T-helper 2 cell (primary cell): ENCODE measurements at places on chromosomes 16 and 17.
A peak's percentile ranks its signal among the peaks of the same experiment; 100 is the strongest.

GRCh38 chr17:29622337-29623282, at the start of gene CORO6:
Gene CORO6 (minus strand): TSS chr17:29622912. CDS start chr17:29621421, 1,491 bp downstream.
- peak; percentile 47 for DNase-seq

DNA sequence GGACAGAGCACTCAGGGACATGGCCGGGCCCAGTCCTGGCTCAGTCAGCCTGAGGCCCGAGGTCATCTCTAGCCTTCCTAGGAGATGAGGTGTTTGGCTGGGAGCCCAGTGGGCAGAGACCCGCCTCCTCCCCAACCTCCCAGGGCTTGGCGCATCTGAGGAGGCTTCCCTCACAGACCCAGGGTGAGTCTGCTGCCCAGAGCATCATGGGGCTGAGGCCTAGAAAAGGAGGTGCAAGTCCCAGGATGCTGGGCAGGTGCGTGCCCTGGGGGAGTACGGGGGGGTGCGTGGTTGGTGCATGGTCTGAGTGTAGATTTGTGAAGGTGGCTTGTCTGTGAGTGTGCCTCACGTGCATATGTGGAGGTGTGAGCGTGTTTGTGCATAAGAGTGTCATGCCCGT, 4.7 kb downstream of the PDE6G start:
- DNase-seq, result no peak

GRCh38 chr16:82888591-82889001, 261.8 kb downstream of the CDH13 start:
- no peak for DNase-seq

- no peak for DNase-seq
These were observed 36.8 kb upstream of the BCAR1 start for GRCh38 chr16:75288181-75288580.

DNA sequence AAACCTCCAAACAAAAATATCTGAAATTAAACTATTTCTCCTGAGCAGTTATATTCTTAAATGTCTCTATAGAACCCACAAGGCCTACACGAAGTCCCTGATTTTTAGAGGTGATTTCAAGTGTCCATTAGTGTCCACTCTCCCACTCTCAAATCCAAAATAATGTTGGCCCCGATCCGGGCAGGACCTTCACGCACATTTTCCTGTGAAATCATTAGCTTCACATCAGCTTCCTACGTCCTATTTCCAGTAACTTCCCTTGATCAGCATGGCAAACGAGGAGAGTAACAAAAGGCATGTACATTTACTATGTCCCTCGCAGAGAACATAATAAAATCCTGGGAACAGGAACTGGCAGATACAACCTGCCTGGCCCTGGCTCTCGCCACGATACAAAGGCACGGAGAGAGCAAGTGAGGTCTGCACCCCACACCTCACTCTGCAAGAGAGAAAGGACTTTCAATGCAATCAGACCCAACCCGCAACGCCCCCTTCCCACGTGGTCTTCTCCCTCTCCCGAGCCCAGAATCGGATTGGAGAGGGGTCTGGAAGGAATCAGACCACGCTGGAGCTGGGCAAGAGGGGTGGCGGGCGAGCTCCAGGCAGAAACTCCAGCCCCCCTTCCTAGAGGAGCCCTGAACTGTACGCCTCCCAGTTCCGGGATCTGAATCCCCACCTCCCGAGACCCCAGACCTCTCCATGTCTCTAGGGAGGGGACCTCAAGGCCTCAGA, 17.5 kb upstream of the C17orf78 start:
- no peak for DNase-seq

DNA sequence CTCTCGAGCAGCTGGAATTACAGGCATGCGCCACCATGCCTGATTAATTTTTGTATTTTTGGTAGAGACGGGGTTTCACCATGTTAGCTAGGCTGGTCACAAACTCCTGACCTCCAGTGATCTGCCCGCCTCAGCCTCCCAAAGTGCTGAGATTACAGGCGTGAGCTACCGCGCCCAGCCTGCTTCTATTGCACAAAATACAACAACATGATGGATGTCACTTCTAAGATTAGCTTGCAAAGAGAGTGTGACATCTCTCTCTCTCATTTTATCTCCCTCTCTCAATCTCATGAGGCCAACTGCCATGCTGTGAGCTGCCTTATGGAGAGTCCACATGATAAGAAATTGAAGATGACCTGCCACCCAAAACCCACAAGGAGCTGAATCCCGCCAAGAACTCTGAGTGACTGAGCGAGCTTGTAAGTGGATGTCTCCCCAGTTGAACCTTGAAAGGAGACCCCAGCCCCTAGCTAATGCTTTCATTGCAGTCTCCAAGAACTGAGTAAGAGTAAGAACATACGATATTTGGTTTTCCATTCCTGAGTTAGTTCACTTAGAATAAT, 458.5 kb downstream of the RBFOX1 start:
- DNase-seq, result no peak

GRCh38 chr16:56278196-56278855, 87.0 kb downstream of the GNAO1 start:
- no peak for DNase-seq

DNA sequence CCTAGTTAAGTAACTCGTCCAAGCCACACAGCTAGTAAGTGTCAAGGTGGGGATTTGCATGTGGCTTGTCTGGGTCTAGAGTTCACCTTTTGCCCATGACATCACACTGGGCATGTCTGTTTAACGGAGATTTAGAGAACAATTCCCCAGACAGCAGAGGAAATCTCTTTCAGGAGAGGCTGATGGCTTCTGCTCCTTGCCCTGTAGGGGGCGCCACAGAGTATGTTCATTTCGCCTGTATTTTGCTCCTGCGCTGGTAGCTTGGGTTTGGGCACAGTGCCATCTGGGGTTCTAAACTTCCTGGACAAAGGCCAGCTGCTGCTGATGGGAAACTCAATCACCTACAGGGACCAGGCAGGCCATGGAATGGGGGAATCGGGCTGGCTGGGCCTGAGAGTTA, 20.4 kb downstream of the OTOA start:
- DNase-seq, result peak; percentile 12

DNA sequence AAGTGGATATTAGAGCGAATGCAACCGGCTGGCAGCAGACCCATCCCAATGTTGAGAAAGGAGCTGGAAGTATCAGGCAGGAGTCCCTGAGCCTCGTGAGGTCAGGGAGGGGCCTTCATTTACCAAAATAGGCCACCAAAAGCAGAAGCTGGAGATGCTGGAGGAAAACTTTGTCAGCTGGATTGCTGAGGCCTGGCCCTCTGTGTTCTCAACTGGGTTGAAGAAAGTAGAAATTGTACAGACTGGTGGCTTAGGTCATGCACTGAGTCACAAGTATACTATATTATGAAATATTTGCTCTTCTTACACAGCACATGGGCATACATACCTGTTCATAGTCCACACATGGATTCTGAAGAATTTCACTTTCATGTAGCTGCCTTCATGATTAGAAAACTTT, 23.2 kb upstream of the TEKT3 start:
- DNase-seq, result no peak

- DNase-seq, result no peak
These were observed 269.0 kb downstream of the ABCC12 start for GRCh38 chr16:47886631-47887415.

DNA sequence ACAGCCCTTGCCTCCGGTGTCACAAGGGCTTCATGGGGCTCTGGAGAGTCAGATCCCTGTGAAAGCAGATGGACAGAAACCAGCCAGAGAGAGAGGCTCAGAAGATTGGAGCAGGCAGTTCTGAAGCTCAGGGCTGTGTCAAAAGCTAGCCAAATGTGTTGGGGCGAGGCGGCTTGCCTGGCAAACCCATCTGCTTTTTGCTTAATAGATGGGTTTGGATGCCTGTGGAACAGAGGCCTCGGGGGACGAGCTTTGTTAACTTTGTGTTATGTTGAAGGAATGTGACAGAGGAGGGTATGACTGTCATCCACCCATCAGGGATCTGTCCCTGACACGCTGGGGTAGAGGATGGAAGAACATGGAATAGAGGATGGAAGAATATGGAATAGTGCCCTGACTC, 21.0 kb upstream of the SLC12A3 start:
- DNase-seq, result no peak

DNA sequence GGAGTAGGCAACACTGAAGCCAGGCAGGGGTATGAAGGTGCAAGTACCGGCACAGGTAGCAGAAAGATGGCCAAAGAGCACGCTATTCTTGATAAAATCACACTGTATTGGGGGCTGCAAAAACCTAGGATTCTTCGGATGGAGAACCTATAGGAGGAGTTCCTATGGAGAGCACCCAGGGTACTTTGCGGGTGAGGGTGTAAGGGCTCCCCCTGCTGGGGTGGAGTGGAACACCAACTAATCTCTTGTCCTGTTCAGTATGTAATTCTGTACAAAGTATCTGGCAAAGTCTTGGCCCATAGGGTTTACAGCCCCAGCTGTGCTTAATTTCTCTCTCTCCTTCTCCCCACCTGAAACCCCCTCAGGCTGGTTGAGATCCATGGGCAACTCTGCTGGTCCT, 393.1 kb upstream of the ASIC2 start:
- no peak for DNase-seq

- DNase-seq, result no peak
These were observed 334.1 kb upstream of the XYLT1 start for GRCh38 chr16:17804857-17805256.

DNA sequence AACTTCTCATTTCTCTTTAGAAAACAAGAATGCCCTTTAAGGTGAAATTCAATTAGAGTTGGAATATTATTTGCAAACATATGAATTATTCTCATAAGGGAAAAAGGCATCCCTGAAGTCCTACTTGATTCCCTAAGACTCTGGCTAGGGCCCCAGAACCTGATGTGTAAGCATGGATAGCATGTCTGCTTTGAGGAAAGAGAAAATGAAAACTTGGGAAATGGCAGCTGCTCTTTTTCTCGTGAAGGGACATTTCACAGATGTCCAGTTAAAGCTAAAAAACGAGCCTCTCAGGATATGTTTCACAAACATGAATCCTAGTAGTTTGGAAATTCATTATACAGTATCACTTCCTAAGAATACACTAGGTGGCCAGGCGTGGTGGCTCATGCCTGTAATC, 112.3 kb upstream of the CLEC3A start:
- no peak for DNase-seq

GRCh38 chr17:73469311-73469710, 157.5 kb upstream of the CDC42EP4 start:
- DNase-seq, result no peak

DNA sequence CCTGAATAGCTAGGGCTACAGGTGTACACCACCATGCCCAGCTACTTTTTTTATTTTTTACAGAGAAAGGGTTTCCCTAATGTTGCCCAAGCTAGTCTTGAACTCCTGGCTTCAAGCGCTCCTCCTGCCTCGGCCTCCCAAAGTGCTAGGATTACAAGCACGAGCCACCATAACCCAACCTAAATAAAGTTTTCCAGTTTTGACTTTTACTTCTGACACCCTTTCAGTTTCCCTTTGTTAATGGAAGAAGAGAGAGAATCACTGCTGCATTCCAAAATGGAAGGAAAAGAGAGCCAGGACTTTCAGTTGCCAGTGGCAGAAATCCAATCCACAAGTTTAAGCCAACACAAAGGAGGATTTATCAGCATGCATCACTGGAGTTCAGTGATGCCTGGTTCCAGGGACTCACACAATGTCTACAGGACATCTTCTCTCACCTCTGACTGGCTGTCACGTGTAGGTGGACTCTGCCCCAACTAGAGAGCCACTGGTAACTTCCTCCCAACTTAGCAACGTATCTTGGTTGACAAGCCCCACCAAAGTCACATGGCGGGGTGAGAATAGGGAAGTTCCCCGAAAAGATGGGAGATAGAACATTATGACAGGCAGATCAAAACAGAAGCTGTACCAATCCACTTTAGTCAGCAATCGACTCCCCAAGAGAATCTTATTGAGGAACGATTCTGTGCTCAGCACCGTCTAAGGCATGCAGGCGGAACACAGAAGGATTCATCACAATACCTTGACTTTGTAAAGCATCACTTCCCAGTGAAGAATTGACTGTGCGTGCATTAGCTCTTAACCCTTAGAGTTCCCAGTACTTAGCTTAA, 46.5 kb downstream of the GAS7 start:
- DNase-seq, result no peak

DNA sequence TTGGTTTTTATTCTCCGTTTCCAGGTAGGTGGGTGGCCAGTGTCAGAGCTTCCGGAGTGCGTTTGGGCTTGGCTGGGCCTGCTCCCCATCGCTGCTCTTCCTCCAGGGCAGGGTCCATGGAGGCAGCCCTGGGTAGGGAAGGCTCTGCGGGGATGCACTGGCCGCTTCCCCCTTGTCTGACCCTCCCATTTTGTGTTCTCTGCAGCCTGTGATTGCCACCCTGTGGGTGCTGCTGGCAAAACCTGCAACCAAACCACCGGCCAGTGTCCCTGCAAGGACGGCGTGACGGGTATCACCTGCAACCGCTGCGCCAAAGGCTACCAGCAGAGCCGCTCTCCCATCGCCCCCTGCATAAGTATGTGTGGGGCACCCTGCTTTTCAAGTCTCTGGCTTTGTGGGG, 158.3 kb downstream of the NTN1 start:
- no peak for DNase-seq

DNA sequence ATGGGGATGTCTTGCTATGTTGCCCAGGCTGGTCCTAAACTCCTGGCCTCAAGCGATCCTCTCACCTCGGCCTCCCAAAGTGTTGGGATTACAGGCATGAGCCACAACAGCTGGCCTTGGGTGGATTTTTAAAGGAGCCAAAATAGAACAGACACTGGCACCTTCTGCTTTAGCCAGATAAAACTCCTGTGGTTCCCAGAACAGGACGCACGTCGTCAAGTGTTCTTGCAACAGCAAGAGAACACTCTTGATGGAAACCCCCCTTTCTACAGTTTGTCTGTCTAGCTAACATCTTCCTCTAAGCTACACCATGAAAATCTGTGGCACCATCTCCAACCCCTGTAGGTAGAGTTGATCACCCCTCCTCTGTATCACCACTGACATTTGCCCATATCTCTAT, 122.6 kb downstream of the NPIPB5 start:
- DNase-seq, result no peak

- no peak for DNase-seq
These were observed 66.2 kb upstream of the MTMR4 start for GRCh38 chr17:58580671-58581070.

- DNase-seq, result no peak
These were observed 1.5 kb upstream of the ADAP2 start for GRCh38 chr17:30920282-30920681.

DNA sequence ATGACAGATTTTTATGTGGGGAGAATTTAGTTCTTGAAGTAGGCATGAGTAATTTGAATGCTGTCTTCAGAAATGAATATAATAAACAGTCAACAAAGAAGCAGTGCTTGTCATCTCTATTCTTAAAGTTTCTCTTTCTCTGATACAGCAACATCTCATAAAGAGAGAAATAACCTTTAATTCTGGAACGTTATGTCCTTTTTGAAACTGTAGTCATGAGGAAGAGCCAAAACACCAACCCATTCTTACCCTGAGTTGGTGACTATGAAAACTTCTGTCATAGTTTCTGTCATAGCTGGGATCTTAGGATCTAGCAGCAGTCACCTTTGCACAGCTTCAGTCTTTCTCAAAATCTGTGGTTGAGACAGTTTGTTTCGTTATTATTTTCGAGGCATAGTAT, 15.3 kb upstream of the RASL10B start:
- no peak for DNase-seq
